ENCODE measurements at places on chromosomes 5 and 9.

DNA sequence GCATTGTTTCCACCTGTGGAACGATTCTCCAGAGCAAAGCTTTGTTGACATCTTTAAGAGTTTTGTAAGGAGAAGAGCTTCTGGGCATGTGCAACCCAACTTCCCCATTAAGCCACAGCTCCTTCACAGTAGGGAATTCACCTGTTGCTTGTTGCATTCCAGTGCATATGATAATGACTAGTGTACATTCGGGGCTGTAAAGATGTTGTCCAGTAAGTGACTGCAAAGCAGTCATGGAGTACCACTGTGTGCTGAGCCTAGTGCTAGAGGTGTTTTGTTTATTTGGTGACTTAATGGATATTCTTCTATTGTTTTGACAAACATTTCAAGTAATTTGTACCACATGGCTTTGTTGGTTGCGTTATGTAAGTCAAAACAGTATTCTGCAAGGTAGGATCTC lies 12.8 kb downstream of the UGCG start:
- DNase-seq, result no peak

GRCh38 chr5:74629326-74629725 lies 11.2 kb downstream of the ENC1 start:
- no peak for DNase-seq

DNA sequence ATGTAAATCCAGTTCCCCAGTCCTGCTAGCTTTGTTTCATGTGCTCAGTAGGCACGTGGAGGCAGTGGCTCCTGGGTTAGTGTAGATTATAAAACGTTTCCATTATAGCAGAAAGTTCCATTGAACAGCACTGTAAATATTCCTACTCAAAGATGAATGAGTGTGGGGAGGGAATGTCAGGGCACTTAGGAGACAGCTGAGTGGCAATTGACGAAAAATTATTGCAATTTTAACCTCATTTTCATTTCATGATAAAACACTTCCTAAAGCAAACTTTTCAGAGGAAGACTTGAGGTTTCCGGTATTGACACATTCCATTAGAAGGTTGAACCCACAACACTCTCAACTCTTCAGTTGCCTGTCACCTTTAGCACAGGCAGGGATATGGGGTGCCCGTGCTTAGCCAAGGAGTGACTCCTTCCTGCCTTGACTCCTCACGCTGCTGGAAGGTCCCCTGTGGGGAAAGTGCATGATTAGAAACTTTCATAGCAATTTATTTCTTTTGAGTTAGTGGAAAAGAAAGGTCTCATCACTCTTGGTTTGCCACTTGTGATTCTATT lies 41.2 kb downstream of the SLC46A2 start:
- DNase-seq, result no peak

DNA sequence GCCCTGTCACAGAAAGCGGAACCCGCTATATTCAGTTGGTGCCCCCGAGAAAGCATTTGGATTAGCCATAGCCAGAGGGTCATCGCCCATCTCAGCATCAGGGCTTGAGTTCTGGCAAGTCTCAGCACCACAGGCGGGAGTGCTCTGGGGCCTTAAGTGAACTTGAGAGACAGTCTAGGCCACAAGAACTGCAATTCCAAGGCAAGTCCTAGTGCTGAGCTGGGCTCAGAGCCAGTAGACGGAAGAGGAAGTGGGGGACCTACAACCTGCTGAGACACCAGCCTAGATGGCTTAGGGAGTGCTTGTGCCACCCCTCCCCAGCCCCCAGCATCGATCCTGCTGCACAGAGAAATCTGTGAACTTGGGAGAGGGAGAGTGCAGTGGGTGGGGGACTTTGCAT lies 594.9 kb downstream of the CCDC171 start:
- no peak for DNase-seq

DNA sequence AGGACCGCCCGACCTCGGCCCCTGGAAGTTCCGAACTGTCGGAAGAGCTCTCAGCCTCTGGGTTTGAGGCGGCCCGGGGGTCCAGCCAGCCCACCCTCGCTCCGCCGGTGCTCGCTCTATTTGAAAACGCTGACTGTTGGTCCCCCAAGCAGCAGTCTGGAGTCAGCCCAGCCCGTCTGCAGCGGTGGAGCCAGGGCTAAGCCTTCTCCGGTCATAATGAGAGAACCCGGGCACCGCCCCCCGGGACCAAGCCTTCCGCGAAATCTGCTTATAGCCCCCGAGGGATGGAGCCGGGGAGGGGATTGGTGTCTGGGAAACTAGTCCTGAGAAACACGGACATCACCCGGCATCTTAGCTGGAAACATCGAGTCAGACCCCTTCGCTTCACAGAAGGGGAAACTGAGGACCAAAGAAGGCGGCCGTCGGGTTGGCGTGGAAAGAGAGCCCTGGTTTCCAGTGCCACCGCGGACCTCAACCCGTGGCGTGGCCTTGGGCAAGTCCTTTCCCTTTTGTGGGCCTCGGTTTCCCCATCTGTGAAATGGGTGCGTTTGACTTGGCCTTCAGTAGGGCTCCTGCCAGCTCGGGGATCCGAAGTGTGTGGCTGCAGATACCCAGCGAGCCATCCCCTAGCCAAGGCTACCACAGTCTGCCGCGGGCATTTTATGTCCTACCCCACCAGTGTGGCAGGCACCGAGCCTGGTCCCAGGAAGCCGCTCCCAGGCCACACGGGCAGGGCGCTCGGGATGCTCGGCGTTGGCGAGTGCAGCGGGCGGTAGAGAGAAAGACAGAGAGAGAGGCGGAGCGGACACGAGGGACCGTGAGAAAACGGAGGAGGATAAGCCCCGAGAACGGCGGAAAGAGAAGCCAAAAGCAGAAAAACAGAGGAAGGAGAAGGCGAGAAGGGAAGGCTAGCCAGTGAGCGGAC lies 857 bp downstream of the ADAM19 start:
- DNase-seq, result no peak

- no peak for DNase-seq
These were observed 240.7 kb downstream of the COX7C start for GRCh38 chr5:86858442-86858841.
